ENCODE measurements at places on chromosomes 1 and 21.

DNA sequence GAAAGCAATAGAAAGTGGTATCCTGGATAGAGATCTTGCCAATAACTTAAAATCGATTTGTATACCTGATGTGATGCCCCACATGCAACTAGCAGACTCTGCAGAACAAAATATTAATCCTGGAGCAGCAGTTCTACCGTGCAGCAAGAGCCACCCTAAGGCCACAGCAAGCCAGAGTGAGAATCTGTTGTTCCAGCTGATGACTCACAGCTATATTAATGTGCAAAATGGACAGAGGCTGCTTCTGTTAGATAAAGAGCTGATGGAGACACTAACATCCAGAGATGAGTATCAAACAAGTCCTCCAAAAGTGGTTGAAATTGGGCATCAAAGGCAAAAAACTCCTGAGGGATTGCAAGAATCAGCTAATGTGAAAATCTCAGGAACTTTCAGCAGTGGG is 127.8 kb downstream of the MACF1 start:
- no peak for DNase-seq

- DNase-seq, result no peak
Observed at GRCh38 chr1:184359909-184360308, 26.9 kb upstream of the C1orf21 start.

DNA sequence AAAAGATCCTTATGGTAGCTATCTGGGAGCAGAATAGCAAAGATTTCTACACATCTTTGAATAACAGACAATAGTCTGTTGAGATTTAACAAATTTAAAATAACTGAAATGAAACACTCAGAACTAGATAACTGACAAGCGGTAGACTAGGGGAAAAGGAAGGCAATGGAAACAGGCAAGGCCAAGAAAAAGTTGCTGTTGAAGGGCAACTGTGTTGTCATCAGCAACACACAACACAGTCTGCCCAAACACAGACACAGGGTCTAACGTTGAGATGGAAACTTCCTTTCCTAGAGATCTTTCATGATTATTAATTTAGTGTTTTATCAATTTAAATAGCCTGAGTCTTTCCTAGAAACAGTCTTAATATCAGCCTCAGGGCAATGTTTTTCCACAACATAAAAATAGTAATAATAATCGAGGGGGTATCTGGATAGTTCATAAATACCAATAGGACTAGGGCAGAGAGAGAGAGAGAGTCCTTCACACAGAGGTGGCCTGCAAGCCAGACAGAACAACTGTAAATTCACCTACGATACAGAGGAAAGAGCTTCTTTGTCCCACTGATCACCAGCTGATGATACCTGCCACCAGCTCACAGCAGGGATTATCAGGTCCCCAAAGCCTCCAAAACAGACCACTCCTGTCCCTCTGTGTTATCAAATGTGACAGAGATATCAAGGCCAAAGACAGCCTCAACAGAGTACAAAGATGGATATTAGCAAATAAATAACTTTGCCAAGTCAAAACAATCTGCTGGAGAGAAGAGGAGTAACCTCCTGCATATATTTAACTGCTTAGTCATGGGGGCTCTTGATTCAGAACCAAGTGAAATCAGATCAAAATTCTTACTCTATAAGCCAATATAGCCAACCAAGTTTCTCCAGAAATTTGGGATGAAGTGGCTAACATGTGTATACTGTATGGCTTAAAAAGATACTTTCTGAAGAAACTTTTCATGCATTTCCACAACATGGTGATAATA is 245.3 kb downstream of the SLC45A1 start:
- no peak for DNase-seq

- DNase-seq, result no peak
Observed at GRCh38 chr1:201016211-201016651, 7.3 kb downstream of the KIF21B start.

- no peak for DNase-seq
Observed at GRCh38 chr1:30147188-30147587, 576.2 kb downstream of the MATN1 start.

DNA sequence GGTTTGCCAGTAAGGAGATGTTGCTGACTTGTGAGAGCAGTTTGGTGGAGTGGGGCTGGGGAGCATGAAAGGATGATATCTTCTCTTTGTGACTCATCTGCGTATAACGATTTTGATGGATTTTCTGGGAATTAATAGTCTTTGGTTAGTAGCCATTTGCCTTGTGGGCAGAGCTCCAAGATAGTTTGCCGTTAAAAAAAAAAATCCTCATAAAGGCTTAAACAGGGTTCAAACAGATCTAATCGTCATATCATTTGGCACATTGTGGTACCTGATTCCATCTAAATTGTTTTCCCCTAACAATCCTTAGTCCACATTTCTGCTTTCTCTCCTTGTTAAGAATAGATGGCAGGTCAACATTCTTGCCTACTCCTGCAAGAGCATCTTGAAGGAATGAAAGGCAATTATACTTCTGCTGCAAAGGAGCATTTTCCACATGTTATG is 168.0 kb downstream of the PPP1R12B start:
- DNase-seq, result no peak

- DNase-seq, result no peak
Observed at GRCh38 chr1:10450156-10450814, 454 bp downstream of the CORT start.

DNA sequence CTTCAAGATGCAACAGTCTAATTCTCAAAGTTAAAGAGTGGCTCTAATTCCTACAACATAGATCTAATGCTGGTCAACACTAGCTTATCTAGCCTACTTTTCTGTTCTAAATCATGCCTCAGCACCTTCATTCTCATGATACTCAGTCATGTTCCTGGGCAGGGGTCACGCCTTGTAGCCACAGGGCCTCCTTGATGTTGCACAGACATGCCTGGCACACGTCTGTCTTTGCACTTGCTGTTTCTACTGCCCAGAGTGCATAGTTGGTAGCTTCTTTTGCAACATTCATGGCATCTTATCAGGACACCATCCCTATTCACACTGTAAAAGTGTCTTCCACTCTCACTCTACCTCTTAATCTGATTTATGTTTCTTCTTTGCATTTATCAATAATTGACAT is 76.6 kb downstream of the TBX15 start:
- no peak for DNase-seq

DNA sequence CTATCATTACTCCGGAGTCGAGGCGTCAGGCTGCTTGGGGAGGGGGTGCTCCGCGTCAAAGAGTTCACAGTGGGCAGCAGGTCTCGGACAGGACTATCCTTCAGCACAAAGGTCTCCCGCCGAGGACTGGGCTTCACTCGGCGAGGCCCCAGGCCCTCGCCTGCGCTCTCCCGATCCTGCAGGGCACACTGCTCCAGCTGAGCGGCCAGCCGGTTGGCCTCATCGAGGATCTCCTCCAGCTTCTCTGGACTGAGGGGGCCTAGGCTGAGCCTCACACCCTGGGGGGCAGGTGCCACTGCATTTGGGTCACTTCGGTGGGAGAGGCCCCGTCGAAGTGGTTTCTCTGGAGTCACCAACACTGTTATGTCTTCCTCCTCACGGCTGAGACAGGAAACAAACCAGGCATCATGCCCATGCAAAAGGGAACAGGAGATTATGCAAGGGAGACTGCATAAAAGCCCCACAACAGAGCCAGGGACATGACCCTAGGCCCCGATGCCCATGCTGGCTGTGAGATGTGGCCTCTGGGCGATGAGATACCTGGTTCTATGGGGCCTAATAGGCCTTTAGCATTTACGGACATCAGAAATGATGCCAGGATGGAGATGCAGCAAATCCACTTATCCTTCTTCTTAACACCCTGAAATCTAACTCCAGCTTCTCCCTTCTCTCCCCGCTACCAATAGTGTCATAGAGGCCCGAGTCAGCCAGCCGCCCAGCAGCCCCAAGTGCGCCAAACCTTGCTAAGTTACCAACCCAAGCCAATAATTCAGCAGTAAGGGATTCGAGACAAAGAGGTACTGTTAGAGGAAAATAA is 1.1 kb downstream of the PSRC1 start:
- no peak for DNase-seq

- DNase-seq, result no peak
Observed at GRCh38 chr21:41548781-41549180, 40.8 kb upstream of the TMPRSS2 start.

- DNase-seq, result no peak
Observed at GRCh38 chr1:232628335-232629249, 1.3 kb downstream of the SIPA1L2 start.

- DNase-seq, result no peak
Observed at GRCh38 chr1:228345201-228345930, 61.3 kb downstream of the TRIM11 start.

All from activated CD4-positive, alpha-beta T cell treated with anti-CD3 and anti-CD28 coated beads, Interleukin-2, Interleukin-4, amounts not matched to agents 100 ng/mL and 50 ng/mL, durations not matched to agents 16 hours and 8 hours (primary cell).